ENCODE measurements at places on chromosomes 7 and 10. TPM values are rescaled to one million over a fixed set of nuclear protein-coding genes. Genes with fewer than 3 reads are reported as not detected.

- no peaks in the 10 kb centered on the region for H3K27me3 ChIP-seq
- H3K36me3 ChIP-seq, result no peaks in the 10 kb centered on the region
- H3K4me1 ChIP-seq, result no peaks in the 10 kb centered on the region
- H3K4me3 ChIP-seq, result no peak overlapping the region
- DNase-seq, result no peak
Observed at GRCh38 chr10:77566236-77566635, 71.4 kb downstream of the KCNMA1 start.

DNA sequence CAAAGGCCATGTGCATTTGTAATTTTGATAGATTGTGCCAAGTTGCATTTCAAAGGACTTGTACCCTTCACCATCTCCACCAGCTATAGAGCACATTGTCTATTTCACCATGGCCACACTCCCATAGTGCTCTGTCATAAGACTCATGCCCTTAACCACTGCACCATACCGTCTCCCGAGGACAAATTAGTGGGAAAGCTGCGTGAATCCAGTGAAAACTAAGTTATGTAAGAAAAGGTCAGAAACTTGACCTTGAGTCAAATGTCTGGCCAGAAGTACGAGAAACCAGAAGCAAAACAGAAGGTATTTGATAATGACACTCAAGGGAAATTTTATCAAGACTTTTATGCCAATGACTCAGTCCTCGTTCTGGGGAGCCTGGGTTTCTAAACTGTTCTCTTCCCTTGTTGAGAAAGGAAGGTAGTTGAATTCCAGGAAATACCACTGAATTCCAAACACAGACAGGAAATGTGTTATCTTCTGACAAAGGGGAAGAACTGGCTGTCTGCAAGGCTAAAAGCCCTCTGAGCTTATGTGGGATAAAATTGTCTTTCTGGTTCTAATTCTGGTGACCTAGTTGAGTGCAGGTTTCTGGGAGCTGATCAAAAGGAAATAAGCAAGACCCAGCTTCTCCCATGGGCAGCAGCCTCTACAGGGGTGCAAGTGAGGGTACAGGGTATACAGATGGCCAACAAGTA is 49.7 kb downstream of the CDK1 start:
- H3K4me3 ChIP-seq, result no peak overlapping the region
- no peak for DNase-seq
- H3K36me3 ChIP-seq, result no peaks in the 10 kb centered on the region
- peaks cover 7% of the 10 kb centered on the region for H3K27me3 ChIP-seq

- H3K36me3 ChIP-seq, result no peaks in the 10 kb centered on the region
- H3K4me3 ChIP-seq, result no peak overlapping the region
- no peak overlapping the region for H3K27ac ChIP-seq
- no peak for DNase-seq
- no peaks in the 10 kb centered on the region for H3K27me3 ChIP-seq
Observed at GRCh38 chr10:86802473-86803108, 46.2 kb downstream of the BMPR1A start.

- no peak for DNase-seq
- no peak overlapping the region for H3K27ac ChIP-seq
- no peak overlapping the region for H3K4me3 ChIP-seq
- H3K27me3 ChIP-seq, result no peaks in the 10 kb centered on the region
- H3K36me3 ChIP-seq, result no peaks in the 10 kb centered on the region
Observed at GRCh38 chr7:79979437-79979836, 155.2 kb upstream of the GNAI1 start.

GRCh38 chr10:49568235-49568634 is 29.3 kb upstream of the ERCC6 start:
- no peaks in the 10 kb centered on the region for H3K36me3 ChIP-seq
- H3K4me3 ChIP-seq, result no peak overlapping the region
- no peak for DNase-seq

DNA sequence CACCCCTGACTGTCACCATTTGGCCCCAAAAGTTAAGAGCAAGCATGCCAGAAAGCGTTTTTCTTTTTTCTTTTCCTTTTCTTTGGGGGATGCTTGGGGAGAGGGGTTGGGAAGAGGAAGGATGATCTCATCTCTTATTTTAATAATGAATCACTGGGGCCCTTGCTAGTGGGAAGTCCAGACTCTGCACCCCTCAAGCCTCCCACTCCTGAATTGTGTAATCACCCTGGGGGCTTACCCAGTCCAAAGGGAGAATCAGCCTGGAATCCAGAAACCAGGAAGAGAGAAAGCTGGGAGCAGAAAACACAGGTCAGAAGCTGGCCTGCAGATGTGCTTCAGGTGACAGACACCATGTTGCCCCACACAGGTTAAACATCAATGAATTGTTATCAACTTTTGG is 14.7 kb upstream of the HABP2 start:
- no peak for DNase-seq
- H3K27ac ChIP-seq, result no peak overlapping the region
- H3K4me1 ChIP-seq, result no peaks in the 10 kb centered on the region
- no peaks in the 10 kb centered on the region for H3K36me3 ChIP-seq
- no peaks in the 10 kb centered on the region for H3K27me3 ChIP-seq

The TRPV5 gene
- not detected for total RNA-seq

The ASB10 gene
- not detected for total RNA-seq

The SLC39A12 gene
- total RNA-seq, result not detected
